ENCODE measurements at places on chromosomes 2 and 18. TPM values are rescaled to one million over a fixed set of nuclear protein-coding genes. Genes with fewer than 3 reads are reported as not detected.

DNA sequence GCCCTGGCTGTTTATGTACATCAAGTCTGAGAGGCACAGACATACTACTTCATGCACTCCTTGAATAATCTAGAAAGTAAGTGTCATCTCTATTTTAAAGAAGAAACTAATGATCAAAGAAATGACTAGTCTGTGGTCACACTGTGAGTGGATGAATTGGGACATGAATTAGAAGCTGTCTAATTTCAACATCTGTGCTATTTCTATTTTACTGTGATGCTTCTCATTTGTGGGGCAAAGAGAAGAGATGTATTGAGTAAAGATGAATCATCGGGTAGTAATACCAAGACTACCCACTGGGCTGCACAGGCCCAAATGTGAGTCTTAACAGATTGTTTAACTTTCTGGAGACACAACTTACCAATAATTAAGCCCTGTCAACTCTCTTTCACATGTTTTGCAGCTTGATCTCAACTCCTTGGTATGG is 42.4 kb upstream of the MTIF2 start:
- H3K27me3 ChIP-seq, result no peaks in the 10 kb centered on the region
- peaks cover 63% of the 10 kb centered on the region for H3K36me3 ChIP-seq
- no peaks in the 10 kb centered on the region for H3K4me1 ChIP-seq
- DNase-seq, result no peak
- no peak overlapping the region for H3K27ac ChIP-seq

GRCh38 chr18:22684268-22684667 is 248.9 kb upstream of the RBBP8 start:
- no peak overlapping the region for H3K4me3 ChIP-seq
- no peaks in the 10 kb centered on the region for H3K36me3 ChIP-seq
- no peaks in the 10 kb centered on the region for H3K4me1 ChIP-seq

DNA sequence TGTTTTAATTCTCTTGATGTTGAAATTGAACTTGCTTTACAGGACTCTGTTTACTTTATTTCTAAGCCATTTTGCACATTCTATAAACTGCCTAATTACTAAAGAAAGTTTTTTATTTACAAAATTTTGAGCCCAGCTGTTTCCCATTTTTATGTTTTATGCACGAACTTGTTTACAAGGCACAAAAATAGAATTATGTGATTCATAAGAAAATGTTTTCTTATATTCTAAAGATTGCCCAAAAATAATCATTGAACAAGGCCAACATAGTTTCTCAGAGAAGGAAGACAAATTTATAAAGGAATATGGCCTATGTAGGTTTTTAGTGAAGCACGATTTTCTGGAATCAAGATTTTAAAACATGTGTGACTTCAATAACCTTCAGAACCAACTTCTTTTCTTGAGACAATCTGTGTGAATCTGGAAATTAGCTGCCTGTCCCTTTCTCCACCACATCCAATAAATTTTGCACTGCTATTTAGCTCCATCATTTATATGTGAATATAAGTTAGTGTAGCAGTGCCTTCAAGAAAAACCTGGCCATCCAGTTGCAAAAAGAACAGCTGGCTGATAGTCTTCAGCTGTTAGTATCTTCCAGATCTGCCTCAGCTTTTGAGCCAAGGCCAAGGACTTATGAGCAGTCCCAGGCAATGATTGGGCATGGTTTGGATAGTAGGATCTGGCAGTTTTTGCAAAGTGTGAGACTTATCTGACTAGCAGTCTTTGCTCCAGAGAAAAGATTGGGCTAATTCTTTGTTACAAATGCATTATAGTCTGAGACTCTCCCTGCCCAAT is 253.2 kb upstream of the COL3A1 start:
- DNase-seq, result no peak
- H3K27ac ChIP-seq, result no peak overlapping the region
- H3K4me3 ChIP-seq, result no peak overlapping the region
- no peaks in the 10 kb centered on the region for H3K36me3 ChIP-seq
- H3K4me1 ChIP-seq, result no peaks in the 10 kb centered on the region
- no peaks in the 10 kb centered on the region for H3K27me3 ChIP-seq

- peaks cover 19% of the 10 kb centered on the region for H3K36me3 ChIP-seq
- no peak for DNase-seq
- H3K4me3 ChIP-seq, result no peak overlapping the region
- peaks cover 35% of the 10 kb centered on the region for H3K4me1 ChIP-seq
- no peaks in the 10 kb centered on the region for H3K27me3 ChIP-seq
- no peak overlapping the region for H3K27ac ChIP-seq
These were observed 84.9 kb downstream of the BCL11A start for GRCh38 chr2:60468382-60469085.

DNA sequence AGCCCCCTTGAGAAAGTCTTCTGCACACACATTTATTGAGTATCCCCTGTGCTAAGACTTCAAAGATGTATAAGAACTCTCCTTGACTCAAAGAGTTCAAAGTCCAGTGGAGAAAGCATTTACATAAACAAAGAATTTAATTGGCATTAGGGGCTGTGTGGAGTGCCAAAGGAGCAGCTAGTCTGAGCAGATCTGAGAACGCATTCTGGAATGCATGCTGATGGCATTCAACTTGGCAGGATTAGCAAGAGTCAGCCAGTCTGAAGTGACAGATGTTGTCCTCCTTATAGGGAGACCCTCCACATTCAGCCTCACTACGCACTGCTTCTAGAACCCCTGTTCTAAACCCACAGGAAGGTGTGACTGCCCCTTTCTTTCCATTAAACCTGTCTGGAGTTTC is 191.5 kb downstream of the RAD51AP2 start:
- H3K4me3 ChIP-seq, result no peak overlapping the region
- no peaks in the 10 kb centered on the region for H3K36me3 ChIP-seq
- H3K27me3 ChIP-seq, result no peaks in the 10 kb centered on the region
- no peaks in the 10 kb centered on the region for H3K4me1 ChIP-seq
- DNase-seq, result no peak
- no peak overlapping the region for H3K27ac ChIP-seq

DNA sequence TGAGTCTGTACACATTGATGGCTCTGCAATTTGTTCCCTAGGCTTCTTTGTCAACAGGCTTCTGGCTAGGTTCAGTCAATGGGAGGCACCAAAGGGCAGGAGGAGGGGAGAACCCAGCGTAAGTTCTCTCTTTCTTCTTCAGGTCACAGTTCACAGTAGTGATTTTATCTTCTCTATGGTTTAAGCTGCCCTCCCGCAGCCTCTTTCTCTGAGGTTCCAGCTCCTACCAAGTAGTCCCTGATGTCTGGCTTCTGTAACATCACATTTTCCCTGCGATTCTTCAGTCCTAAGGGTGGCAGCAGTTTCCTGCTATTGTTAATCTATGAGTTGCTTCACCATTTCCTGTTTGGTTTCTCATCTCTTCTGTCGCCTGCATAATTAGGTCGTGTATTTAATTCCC is 107.4 kb downstream of the CPO start:
- H3K27me3 ChIP-seq, result no peaks in the 10 kb centered on the region
- DNase-seq, result no peak
- H3K4me1 ChIP-seq, result peaks cover 2% of the 10 kb centered on the region
- H3K36me3 ChIP-seq, result no peaks in the 10 kb centered on the region
- H3K4me3 ChIP-seq, result no peak overlapping the region

DNA sequence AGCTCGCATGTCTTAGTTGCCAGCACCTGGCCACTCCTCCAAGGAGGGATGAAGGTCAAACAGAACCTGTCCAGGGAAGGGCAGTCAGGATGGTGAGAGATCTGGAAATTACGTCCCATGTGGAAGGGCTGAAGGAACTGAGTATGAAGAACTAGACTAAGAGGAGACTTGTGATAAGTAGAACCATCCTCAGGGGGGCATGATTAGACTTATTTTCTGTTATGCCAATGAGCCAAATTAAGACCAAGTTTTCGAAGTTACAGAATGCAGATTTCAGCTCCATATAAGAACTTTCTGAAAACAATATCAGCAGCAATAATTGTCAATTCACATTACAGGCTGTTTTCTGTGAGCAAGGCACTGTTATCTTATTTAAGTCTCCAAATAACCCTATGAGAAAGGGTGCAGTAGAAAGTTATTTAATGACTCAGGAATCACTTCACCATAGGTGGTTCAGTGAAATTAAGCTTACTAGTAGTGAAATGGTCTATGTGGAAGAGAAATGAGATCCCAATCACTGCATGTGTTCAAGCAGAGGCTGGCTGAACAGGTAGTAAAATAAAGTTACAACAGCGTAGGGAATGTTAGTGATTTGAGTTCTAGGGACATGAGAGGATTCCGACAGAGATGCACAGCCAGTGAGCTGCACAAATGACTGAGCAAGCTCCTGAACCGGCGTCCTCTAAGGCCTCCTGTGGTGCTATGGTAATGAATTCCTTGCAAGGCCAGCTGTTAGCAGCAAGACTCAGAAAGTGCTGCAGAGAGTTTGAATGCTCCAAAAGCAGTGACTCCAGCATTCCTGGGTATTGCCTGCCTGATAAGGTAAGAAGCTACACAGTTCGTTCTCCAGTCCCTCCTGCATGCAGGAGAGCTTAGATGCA is 4.5 kb upstream of the DYM start:
- H3K4me1 ChIP-seq, result peaks cover 6% of the 10 kb centered on the region
- no peaks in the 10 kb centered on the region for H3K27me3 ChIP-seq
- H3K36me3 ChIP-seq, result no peaks in the 10 kb centered on the region
- peak; percentile 59 for DNase-seq
- peak overlapping the region; percentile 17 for H3K4me3 ChIP-seq

GRCh38 chr2:231397011-231397927 is 1.8 kb downstream of the B3GNT7 start:
- H3K27ac ChIP-seq, result no peak overlapping the region
- H3K27me3 ChIP-seq, result no peaks in the 10 kb centered on the region
- 0 out of 2 replicates have a peak, but pooled peaks cover 3% of the 10 kb centered on the region for H3K36me3 ChIP-seq
- no peak for DNase-seq

DNA sequence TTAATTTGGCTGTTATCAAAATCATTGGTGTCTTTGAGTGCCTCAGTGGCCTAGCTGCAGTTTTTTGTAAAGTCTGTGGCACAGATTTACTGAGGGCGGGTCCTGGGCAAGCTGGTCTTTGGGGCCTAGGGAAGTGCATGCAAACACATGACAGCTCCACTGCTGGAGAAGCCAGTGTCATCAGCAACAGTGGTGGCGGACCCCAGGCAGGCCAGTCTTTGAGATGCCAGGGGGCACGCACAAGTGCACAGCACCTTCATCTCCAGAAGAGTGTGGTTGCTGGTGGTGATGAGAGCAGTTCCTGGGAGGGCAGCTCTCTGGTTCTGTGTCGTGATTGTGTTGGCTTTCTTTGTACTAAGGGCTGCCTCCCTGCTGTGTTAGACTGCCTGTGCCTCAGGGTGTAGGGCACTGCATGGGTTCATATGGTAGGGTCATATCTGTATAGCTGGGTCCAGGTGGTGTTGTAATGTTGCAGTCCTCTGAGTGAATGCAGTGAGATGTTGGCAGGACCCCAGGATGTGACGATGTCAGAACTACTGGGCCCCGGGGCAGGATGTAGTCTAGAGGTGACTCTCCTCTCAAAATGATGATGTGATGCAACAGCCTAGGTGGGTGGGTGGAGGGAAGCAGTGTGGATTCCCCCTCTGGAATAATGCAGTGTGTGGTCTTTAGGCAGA is 646.7 kb upstream of the CDH2 start:
- H3K27me3 ChIP-seq, result no peaks in the 10 kb centered on the region
- no peak for DNase-seq
- no peak overlapping the region for H3K4me3 ChIP-seq
- no peaks in the 10 kb centered on the region for H3K36me3 ChIP-seq

DNA sequence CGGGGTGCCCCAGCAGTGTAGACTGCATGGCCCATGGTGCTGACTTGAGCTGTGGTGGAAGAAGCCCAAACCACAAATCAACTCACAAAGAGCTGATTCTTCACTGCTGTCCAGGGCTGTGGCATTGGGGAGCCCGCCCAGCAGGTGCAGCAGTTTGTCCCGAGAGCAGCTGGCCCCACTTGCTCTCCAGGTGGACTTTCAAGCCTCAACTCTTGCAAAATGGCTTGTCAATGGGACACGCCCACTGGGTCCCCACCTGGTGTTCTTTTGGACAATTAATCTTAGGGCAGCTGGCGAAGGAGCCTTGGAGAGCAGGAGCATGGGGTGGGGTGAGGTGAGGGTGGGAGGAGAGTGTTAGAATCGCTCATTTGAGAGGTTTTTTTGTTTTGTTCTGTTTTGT is 117.9 kb downstream of the MYCN start:
- DNase-seq, result no peak
- H3K4me1 ChIP-seq, result peaks cover 2% of the 10 kb centered on the region
- no peak overlapping the region for H3K27ac ChIP-seq
- H3K4me3 ChIP-seq, result no peak overlapping the region
- H3K27me3 ChIP-seq, result no peaks in the 10 kb centered on the region

DNA sequence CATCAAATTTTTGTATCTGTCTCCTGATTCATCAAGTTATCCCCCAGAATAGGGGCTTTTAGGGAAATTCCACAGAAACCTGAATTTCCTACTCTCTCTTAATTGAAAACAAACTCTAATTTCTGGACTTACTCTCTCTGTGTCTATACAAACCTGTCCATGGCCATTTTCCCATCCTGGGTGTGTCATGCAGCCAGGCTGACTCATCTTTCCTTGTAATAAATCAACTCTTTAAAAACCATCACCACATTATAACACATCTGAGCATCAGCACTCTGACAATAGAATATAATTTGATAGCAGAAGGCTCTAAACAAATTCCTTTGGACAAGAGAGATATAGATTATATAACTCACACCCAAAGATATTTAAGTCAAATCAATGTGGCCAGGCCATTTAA is 610.2 kb downstream of the DCC start:
- no peaks in the 10 kb centered on the region for H3K36me3 ChIP-seq
- no peak overlapping the region for H3K4me3 ChIP-seq
- no peaks in the 10 kb centered on the region for H3K27me3 ChIP-seq
- DNase-seq, result no peak
- H3K4me1 ChIP-seq, result no peaks in the 10 kb centered on the region

ZNF804A gene
- not detected for total RNA-seq

POTEC gene
- 0.07 TPM for total RNA-seq

ARPC2 gene
- 198 TPM for total RNA-seq

SNORC gene
- total RNA-seq, result 2.1 TPM

LAMA3 gene
- total RNA-seq, result 5.0 TPM

CNGA3 gene
- not detected for total RNA-seq

PDCD1 gene
- 0.48 TPM for total RNA-seq

SPAG16 gene
- 14.9 TPM for total RNA-seq

ZNF638 gene
- 143 TPM for total RNA-seq

ALPI gene
- total RNA-seq, result not detected

REG3A gene
- not detected for total RNA-seq

WNT6 gene
- total RNA-seq, result not detected

TMEM169 gene
- 2.5 TPM for total RNA-seq

Data from H1 (cell line).